ENCODE measurements at places on chromosomes 12 and 14. TPM values are rescaled to one million over a fixed set of nuclear protein-coding genes. Genes with fewer than 3 reads are reported as not detected.

Gene TSPAN11
- total RNA-seq = not detected

Gene HOXC5
- 5.0 TPM for total RNA-seq

Gene DACT1
- total RNA-seq = 0.15 TPM

Gene TMEM63C
- 2.4 TPM for total RNA-seq

Gene TNFAIP2
- 491 TPM for total RNA-seq

Gene CLEC6A
- not detected for total RNA-seq

Gene TRIM9
- total RNA-seq = 0.44 TPM

Gene TAPBPL
- 7.8 TPM for total RNA-seq

Gene TBC1D30
- total RNA-seq = 8.9 TPM

Gene LALBA
- not detected for total RNA-seq

Gene STAB2
- not detected for total RNA-seq

Gene ALKBH2
- 41.6 TPM for total RNA-seq

Gene MORN3
- total RNA-seq = 0.72 TPM

Gene PRICKLE1
- 20.1 TPM for total RNA-seq

Gene AACS
- total RNA-seq = 34.7 TPM

Gene OR9K2
- not detected for total RNA-seq

Gene OR6C2
- not detected for total RNA-seq

Gene IRAK3
- total RNA-seq = 2.4 TPM

Gene ASB2
- total RNA-seq = 0.28 TPM

Gene MANSC1
- total RNA-seq = 10.0 TPM

Gene SLC5A8
- total RNA-seq = not detected

Gene RNASE7
- not detected for total RNA-seq

Gene TMEM253
- 0.33 TPM for total RNA-seq

Gene IL22
- total RNA-seq = not detected

Gene MYH7
- total RNA-seq = not detected

Gene KITLG
- 7.4 TPM for total RNA-seq

Gene LRIG3
- 12.1 TPM for total RNA-seq

Gene PLXNC1
- 0.57 TPM for total RNA-seq

Gene DBX2
- total RNA-seq = not detected

Gene TEP1
- total RNA-seq = 17.1 TPM

Gene PGAM5
- 116 TPM for total RNA-seq

Gene AMIGO2
- total RNA-seq = 21.8 TPM

Gene MYO1H
- total RNA-seq = not detected

Gene RHEBL1
- 4.7 TPM for total RNA-seq

Gene LBHD2
- total RNA-seq = not detected

Gene TRMT61A
- 22.9 TPM for total RNA-seq

Gene GUCY2C
- 0.13 TPM for total RNA-seq

Gene NPFF
- not detected for total RNA-seq

Data from Panc1 (cell line).